Activated naive CD8-positive, alpha-beta T cell treated with anti-CD3 and anti-CD28 coated beads, Interleukin-2, amount 50 U/mL, for 16 hours (primary cell): ENCODE measurements at places on chromosomes 13 and 19.
A peak's percentile ranks its signal among the peaks of the same experiment; 100 is the strongest.

- DNase-seq, result no peak
Observed at GRCh38 chr13:99045396-99045795, 67.5 kb upstream of the DOCK9 start.

GRCh38 chr13:106628936-106629659 is 61.2 kb upstream of the ARGLU1 start:
- DNase-seq, result no peak

GRCh38 chr13:59734393-59734792 is 429.3 kb downstream of the DIAPH3 start:
- DNase-seq, result no peak

DNA sequence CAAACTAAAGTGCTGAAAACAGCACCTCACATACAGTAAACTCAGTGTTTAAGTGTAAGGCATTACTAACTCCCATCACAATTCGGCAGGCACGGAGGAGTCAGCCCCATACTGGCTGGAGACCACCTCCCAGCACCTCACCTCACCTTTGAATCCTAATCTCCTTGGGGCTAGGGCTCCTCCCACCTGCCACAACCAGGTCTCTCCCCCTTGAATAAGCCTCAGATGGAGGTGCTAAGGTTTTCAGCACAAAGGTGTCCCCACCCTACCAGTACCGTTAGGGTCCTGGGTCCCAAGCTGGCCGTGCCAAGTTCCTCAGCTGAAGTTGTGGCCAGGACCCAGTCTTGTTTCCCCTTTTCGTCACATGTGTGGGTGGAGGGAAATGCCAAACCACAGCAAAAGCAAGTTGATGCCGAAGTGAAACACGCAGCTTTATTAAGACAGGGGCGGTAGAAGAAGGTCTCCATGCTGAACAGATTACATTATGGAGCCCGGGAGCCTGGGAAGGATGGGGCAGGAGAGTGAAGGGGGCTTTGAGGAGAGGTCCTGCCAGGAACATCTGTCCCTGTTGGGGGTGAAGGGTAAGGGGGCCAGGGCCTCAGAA is at the start of gene IGFLR1:
IGFLR1 (minus strand) TSS at position 332 of the 604 bp plus-strand sequence. CDS start 1,272 bp downstream, outside the sequence.
- peak; percentile 61 for DNase-seq

DNA sequence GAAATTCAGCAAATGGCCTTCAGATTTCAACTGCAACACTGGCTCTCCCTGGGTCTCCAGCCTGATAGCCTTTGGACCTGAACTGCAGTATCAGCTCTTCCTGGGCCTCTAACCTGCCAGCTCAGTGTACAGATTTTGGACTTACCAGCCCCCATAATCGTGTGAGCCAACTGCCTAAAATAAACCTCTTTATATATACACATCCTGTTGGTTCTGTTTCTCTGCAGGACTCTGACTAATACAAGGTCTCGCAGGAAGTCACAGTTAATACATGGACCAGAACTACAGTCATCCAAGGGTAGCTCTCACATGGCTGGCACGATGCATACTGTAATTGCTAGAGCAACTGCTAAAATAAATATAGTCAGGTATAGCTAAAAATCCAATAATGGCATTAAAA is 85.1 kb downstream of the KATNAL1 start:
- DNase-seq, result no peak

DNA sequence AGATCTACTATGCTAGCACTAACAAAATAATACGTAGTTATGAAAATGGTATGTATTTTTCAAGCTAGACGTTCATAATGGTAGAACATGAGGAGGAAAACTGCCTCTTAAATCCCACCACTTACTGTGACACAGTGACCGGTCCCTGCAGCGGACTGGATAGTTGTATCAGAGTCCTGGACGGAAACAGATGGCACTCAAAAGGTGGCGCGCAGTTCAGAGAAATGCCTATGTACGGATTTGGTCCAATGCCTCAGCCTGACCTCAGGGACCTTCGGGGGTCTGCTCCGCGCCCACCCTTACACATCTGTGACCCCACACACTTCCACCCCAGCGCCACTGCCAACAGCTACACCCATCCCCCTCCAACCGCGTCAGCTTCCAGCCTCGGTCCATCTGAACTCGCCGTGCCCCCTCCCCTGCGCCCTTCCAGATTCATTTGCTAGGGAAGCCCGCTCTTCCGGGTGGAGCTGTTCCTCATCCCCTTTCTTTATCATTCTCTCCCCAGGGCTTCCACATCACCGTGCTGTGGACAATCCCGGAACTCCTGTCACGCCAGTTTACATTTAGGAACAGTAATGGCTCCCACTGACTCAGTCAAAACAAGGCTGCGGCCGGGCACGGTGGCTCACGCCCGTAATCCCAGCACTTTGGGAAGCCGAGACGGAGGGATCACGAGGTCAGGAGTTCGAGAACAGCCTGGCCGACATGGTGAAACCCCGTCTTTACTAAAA is 792 bp upstream of the LENG8 start:
- no peak for DNase-seq

GRCh38 chr13:109870274-109870673 is 83.9 kb upstream of the IRS2 start:
- no peak for DNase-seq

- no peak for DNase-seq
Observed at GRCh38 chr19:12873891-12874745, 7.1 kb downstream of the DNASE2 start.

DNA sequence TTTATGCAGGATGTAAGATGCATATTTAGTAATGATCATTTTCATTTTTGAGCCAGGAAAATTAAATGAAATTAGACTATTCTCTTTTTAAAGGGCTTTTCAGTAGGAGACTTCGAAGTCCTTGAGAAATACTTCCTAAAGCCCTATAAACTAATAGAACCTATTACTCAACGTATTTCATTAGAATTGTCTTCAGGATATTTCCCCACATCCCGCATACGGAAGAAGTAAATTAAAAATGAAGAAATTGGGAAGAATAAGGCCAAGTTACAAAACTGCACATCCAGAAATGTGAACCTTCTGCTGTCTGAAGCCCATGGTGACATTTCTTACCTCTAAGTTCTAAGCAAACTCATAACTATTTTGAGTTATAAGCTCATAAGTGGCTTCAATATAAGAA is 66.5 kb downstream of the RXFP2 start:
- no peak for DNase-seq
